ENCODE measurements at places on chromosomes 1 and 21.

DNA sequence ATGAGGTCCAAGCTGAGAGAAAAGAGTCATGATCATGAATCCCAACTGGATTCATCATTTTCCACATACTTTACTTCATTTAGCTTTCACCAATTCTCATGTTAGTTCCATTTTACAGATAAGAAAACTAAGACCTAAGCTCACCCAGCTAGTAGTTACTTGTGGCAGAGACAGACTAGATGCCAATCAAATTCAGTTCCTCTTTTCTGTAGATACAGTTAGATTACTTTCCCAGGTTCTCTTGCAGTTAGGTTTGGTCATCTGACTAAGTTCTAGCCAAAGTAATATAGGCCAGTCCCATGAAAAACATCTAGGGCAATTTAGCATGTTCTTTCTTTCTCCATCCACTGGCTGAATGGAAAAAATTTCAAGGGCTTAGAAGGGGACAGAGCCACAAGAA, 8.9 kb upstream of the KCND3 start:
- DNase-seq: no peak

- DNase-seq: no peak
These were observed 220.0 kb upstream of the GREM2 start for GRCh38 chr1:240831922-240832321.

DNA sequence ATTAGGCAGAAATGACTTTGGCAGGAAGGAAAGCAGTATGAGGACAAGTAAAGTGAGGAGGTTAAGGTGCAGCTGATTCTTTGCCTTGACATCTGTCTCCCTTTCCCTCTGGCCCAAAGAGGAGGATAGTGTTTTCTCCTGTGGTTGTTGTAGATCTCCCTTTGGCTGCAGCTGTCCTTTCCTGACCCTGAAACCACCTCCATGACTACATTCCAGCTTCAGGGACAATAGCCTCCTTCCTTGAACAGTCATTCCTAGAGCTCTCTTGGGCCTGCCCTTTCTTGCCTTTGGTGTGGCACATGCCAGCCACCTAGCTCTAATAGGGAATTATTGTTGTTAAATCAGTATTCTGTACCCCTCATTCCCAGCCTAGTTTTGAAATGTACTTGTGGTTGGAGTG, 6.2 kb downstream of the ZMYM1 start:
- DNase-seq: no peak

- no peak for DNase-seq
These were observed 194.8 kb downstream of the LMO4 start for GRCh38 chr1:87523466-87523865.
